ENCODE measurements at places on chromosomes 1 and 21.

DNA sequence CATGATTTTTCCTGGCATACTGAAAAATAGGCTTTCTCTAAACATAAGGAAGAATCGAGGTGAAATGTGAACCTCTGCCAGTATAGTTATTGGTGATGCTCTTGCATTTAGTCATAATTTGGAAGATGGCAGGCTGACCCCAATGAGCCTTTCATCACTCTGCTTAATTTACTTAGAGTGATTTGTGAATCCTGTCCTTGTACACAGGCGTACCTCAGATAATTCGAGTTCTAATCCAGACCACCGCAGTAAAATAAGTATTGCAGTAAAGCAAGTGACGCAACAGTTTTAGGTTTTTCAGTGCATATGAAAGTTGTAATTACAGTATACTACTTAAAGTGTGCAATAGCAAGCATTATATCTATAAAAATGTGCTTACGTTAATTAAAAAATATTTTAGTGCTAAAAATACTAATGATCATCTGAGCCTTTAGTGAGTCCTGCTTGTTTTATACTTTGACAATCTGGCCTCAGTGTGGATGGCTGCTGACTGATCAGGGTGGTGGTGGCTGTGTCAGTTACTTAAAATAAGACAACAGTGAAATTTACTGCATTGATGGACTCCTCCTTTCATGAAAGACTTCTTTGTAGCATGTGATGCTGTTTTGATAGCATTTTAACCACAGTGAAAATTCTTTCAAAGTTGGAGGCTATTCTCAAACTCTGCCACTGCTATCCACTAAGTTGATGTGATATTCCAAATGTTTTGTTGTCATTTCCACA lies 1.7 kb downstream of the PKNOX1 start:
- DNase-seq: no peak

DNA sequence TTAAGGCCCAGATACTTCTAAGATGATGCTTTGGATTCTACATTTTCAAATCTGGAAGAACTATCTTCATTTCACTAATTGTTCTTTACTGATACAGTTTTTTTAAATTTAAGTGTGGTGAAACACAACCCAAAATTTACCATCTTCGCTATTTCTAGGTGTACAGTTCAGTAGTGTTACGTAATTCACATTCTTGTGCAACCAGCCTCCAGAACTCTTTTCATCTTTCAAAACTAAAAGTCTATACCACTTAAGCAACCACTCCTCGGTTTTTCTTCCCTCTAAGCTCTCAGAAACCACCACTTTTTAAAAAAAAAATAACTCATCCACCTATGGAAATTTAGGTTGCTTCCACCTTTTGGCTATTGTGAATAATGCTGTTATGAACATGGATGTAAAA lies 220.7 kb downstream of the PDE4B start:
- no peak for DNase-seq

- no peak for DNase-seq
Measured at GRCh38 chr1:165138960-165139359, 217.6 kb downstream of the LMX1A start.

GRCh38 chr1:6260961-6261614 lies at the start of gene GPR153:
Gene GPR153 (minus strand): TSS chr1:6261098. CDS start chr1:6254905, 6,193 bp downstream.
- DNase-seq: no peak

DNA sequence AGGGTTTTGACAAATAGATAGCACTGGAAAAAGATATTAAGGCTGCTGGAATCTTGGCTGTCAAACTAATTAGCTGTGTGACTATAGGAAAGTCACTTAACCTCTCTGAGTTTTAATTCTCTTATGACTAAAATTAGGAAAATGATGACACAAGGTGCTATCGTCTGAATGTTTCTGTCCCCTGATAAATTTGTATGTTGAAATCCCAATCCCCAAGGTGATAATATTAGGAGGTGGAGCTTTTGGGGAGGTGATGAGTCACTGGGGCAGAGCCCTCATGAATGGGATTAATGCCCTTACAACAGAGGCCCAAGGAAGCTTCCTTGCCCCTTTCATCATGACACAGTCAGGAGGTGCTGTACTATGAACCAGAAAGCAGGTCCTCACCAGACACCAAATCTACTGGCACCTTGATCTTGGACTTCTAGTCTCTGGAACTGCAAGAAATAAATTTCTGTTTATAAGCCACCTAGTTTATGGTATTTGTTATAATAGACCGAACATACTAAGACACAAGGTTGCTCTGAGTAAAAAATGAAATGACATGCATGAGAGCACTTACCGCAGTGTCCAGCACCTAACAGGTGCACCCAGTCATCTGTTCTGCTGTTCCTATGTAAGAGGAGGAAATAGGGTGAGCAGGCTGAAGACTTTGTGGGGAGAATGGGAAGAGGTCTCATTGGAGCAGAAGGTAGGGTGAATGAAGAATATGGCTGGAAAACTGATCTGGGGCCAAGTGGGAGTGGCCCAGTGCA lies 26.3 kb upstream of the DISP1 start:
- DNase-seq: no peak

DNA sequence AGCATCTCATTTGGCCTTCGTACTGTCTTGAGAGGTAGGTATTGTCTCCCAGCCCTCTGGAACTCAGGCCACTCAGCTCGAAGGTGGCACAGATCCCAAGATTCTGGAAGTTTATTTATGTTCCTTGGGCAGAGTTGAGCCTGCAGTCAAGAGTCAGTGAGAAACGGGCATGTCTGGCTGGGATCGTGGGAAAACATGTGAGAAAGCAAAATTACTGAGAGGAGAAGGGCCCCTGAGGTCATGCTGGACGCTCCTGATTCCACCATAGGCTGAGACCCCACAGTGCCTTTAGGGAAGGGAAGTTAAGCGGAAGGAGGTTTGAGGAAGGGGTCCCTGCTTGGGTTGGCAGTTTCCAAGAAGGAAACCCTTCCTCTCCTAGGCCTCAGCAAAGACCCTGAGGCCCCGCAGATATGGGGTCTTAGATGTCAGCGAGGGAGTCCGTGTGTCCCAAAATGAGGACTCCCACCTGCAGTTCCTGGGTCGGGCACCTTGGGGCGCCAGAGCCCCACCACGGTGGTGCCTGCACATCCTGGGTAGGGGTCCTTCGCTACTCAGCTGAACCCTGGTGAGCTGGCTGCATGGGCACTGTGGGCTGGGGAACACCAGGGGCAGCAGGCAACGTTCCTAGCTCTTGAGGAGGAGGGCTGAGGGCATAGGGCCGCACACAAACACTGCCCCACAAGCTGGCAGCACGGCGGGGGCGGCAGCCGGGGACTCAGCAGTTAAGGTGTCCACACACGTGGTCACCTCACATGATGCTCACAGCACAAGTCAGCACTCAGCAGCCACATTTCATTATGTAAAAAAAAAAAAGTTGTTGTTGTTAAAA lies 12.3 kb upstream of the SEMA4A start:
- no peak for DNase-seq

Measured in cerebellar nuclear complex (tissue), 1 donor.